ENCODE measurements at places on chromosomes 4 and X.
A peak's percentile ranks its signal among the peaks of the same experiment; 100 is the strongest.

DNA sequence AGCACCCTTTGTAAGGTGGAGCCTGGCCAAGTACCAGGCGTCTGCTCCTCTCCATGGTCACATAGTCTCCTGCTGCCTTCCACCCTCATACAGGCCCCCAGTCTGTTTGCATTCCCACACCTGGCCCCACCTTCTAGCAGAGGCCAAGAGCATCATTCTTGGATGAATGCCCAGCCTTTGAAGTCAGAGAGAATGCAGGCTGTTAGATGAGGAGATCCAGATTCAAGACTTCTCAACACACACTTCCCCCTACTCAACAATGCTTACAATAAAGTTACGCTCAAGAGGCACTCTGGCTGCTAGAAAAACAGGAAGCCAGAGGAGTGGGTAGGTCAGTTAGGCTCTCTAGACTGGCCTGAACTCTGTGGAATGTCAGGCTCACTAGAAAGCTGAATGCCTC, 43.3 kb downstream of the SHROOM4 start:
- DNase-seq: no peak

DNA sequence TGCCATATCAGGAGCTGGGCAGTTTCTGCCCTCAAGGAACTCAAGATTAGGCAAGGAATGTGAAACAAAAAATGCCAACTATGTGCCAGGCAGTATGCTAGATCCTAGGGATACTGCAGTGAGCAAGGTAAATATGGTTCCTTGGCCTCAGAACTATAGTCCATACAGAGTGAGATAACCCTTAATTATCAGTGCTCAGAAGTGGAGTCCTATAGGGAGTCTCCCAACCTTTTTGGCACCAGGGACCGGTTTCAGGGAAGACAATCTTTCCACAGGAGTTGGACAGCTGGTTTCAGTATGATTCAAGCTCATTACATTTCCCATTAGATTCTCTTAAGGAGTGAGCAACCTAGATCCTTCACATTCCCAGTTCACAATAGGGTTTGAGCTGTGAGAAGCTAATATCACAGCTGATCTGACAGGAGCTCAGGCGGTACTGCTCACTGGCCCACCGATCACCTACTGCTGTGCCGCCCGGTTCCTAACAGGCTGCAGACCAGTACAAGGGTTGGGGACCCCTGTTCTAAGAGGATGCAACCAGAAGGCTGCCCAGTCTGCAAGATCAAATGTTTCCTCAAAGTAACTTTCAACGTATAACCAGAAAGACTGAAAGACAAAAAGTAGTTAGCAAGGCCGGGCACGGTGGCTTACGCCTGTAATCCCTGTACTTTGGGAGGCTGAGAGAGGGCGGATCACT, 1.7 kb upstream of the SRP72 start:
- DNase-seq: peak; percentile 3

DNA sequence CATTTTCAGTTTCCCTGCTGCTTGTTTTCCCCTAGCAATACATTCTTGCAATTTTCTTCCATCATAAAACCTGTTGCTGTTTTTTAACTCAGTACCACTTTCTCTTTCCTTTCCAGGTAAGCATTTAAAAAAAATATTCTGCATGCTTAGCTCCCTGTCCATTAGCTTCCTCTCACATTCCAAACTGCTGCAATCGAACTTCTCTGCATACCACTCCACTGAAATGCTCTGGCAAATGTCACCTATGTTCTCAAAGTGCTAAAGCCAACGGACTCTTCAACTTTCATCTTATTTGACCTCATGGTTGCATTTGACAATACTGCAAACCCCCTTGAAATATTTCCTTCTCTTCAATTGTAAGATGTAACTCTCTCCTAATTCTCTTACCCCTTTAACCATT, 192.7 kb downstream of the ANAPC10 start:
- no peak for DNase-seq

DNA sequence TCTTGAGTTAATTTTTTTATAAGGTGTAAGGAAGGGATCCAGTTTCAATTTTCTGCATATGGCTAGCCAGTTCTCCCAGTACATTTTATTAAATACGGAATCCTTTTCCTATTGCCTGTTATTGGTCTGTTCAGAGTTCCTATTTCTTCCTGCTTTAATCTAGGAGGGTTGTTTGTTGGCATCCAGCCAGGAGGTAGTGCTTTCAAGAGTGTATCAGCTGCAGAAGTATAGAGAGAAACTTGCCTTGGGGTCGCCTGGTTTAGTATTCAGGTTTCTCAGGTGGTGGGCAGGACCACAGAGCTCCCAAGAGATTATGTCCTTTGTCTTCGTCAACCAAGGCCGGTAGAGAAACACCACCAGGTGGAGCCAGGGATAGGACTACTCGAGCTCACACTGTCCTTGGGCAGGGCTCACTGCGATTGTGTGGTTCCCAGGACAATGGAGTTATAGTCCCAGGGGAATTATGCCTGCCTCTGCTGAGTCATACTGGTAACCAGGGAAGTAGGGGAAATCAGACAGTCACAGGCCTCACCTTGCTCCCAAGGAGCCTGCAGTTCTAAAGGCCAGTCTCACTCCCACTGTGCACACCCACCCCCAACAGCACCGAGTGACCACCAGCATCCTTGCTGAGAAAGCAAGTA, 168.1 kb downstream of the VSIG4 start:
- DNase-seq: no peak

GRCh38 chrX:42149281-42149680, 225.9 kb upstream of the CASK start:
- DNase-seq: no peak

- DNase-seq: no peak
Observed at GRCh38 chrX:39690541-39691415, 407.0 kb downstream of the BCOR start.

Measured in HFF-Myc (cell line).